ENCODE measurements at places on chromosomes 6 and 20.
A peak's percentile ranks its signal among the peaks of the same experiment; 100 is the strongest.

DNA sequence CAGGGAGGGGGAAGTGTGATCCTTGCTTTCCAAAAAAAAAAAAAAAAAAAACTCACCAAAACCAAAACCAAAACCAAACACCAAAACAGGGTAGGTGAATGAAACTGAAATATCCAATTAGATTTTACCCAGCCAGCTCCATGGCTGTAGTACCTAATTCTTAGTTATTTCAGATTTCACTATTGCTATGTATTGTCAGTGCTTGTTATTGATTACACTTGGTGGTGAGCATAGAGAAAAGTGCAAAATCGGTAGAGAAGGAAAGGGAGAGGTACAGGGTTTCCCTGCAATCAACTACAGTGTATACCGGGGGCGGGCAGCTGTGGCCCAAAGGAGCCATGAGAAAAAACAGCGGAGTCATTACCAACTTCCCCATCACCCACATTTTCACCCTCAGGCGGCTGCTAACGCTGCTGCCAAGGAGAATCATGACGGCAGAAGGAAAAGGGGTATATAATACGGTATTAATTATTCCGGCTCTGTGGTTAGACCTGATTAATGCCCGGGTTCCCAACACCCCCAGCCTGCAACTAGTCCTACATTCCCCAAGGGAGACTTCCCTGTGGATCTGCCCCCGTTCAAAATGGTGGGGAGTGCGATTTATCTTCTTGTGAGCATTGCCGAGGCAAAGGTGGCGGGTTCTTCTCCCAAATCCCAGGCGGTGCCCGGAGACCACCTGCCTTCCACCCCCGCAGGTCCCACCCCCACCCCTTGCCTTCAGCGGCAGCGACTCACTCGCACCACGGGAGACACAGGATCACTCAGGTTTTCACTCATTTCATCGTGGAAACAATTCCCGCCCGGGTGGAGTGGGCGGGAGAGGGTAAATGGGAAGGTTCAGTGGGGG, at the start of gene C6orf62:
Gene C6orf62 (minus strand): TSS at position 30 of the 847 bp plus-strand sequence. CDS start 486 bp downstream, outside the sequence.
- peak; percentile 77 for DNase-seq

DNA sequence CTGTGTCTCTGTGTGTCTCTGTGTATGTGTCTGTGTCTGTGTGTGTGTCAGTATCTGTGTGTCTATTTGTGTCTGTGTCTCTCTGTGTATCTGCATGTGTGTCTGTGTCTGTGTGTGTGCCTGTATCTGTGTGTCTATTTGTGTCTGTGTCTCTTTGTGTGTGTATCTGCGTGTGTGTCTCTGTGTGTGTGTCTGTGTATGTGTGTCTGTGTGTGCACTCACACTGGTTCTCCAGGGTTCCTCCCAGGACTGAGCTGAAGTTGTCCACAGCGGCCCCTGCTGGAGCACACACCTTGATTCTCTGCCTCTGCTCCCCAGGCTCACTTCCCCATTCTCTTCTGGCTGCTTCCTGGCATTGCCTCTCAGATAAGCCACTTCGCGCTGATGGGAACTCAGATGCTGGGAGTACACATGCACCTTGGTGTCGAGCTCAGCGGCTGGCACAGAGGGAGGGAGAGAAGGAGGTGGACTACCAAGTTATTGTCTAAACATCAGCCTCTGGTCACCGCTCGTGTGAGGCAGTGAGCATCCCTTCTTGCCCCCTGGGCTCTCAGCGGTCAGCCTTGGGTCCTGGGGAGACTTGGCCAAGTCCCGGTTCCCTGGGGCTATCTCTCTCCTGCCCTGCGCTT, 104.9 kb upstream of the NXT1 start:
- DNase-seq, result peak; percentile 52

DNA sequence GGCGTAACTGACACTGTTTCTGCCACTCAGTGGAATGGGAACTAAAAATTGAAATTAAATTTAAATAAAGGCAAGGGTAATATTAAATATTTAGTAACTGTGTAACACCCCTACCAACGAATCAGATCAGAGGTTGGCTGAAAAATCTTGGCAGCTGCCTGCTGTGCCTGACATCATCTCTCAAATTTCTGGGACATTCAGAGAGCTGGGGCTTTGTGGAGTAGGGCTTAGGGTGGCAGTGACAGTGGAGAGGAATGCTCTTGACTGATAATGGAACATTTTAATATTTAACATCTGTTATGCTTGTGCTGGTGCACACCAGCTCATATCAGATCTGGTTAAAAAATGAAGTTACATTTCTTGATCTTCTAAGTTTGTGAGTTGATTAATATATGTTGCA, 62.2 kb downstream of the RFPL4B start:
- DNase-seq, result no peak

DNA sequence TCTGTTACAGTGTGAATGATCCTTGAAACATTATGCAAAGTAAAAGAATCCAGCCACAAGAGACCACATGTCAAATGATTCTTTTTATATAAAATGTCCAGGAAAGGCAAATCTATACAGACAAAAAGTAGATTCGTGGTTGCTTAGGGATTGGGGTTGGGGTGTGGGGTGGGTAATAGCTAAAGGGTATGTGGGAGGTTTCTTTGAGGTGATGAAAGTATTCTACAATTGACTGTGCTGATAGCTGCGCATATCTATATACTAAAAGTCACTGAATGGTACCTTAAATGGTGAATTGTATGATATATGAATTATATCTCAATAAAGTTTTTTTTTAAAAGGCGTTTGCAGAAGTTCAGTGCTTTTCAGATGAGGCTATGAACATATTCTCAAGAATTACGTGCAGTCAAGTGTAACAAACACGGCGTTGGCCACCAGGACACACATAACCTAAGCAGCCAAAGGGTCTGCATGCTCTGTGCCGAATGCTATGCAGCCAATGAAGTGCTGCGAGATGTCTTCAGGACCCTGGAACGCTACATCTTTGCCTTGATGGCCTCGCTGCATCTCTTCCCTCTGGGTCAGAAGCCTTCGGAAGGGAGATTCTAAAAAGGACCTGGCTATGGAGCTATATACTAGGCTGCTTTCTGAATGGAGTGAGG, 96.9 kb downstream of the SCML4 start:
- peak; percentile 49 for DNase-seq

DNA sequence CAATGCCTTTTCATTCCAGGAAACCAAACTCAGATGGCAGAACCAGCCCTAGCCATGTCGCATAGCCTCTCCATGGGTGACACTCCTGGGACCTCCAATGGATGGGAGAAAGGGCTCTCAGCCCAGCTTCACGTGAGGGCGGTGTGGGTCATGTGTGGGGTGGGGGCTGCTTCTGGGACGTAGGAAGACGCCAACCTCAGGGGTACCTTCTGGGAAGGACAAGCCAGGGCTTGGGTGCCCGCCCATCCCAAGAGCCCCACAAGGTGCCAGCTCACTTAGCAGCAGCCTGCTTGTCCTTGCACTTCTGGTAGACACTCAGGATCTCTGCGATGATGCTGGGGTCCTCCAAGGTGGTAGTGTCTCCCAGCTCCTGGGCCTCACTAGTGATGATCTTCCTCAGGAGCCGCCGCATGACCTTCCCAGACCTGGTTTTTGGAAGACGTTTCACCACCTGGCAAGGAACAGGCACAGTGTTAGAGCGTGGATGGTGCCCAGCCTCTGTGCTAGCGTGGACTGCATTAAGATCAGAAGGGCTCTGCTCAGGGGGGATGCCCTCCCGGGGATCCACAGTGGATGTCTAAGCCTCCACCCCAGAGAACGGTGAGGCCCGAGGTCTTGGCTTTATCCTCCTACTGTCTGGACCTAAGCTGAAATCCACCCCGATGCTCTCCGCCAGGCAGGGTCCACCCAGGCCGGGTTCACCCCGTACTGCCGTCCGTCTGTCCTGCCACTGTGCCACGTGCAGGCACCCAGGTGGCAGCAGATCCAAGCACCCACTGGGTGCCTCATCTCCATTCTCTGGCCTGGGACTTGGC, 15.1 kb upstream of the APMAP start:
- peak; percentile 33 for DNase-seq

DNA sequence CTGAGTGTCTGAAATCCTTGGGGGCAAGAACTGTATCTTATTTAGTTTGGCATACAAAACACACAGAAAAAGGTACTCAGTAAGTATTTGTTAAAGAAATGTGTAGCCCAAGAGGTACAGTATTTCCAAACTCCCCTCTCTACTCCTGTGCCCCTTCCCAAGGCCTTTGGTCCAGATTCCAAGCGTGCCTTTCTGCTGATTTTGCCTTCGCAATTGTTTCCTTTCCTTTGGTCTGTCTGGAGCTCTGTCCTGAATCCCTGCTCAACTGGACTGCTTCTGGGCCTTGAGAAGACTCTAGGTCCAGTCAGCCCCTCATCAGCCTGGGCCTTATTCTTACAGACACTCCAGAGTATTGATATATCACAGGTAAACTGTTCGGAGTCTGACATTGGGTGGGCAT, 122.2 kb upstream of the SYNCRIP start:
- DNase-seq, result no peak

GRCh38 chr6:149094156-149094555, 223.4 kb upstream of the TAB2 start:
- no peak for DNase-seq

- no peak for DNase-seq
Observed at GRCh38 chr6:36967301-36967700, 12.8 kb downstream of the PI16 start.

GRCh38 chr20:63977739-63978276, 1.6 kb downstream of the SAMD10 start:
- peak; percentile 80 for DNase-seq

GRCh38 chr6:28005152-28005890, 48.3 kb downstream of the OR2B6 start:
- DNase-seq, result no peak

DNA sequence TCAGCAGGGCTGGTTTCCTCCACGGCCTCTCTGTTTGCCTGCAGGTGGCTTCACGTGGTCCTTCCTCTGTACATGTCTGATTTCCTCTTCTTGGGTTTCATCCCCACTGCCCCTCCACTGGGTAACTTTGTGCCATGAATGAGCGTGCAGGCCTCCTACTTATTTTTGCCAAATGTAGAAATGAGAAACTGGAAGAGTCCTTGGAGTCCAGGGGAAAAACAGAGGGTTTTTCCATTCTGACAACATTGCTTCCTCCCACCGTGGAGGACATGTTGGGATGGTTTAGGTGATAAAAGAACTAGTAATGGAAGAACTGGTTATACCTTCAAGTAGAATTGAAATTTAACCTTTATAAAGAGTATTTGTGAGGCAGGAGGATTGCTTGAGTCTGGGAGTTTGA, 699.5 kb downstream of the QKI start:
- no peak for DNase-seq

- no peak for DNase-seq
Observed at GRCh38 chr6:169564453-169565240, 137.2 kb downstream of the WDR27 start.

- no peak for DNase-seq
Observed at GRCh38 chr6:11263291-11263775, 30.9 kb upstream of the NEDD9 start.

- no peak for DNase-seq
Observed at GRCh38 chr20:58375759-58376352, 13.2 kb upstream of the VAPB start.
